ENCODE measurements at places on chromosomes 2 and 18.

DNA sequence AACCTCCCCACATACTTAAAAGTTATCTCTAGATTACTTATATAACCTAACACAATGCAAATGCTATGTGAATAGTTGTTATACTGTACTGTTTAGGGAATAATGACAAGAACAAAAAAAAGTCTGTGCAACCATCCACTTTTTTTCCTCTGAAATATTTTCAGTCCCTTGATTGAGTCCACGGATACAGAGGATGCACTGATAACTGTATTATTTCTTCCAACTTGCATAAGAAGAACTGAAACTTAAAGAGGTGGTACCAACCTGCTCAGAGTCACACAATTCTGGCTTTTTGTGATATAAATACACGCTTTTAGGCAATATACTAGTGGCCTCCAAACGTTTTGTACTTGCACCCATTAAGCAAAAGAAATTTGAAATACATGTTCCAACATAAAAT, 1.4 kb downstream of the SMC6 start:
- no peak for DNase-seq
- peaks cover 14% of the 10 kb centered on the region for H3K4me1 ChIP-seq
- H3K4me3 ChIP-seq = peak overlapping the region; percentile 74
- H3K36me3 ChIP-seq = no peaks in the 10 kb centered on the region

DNA sequence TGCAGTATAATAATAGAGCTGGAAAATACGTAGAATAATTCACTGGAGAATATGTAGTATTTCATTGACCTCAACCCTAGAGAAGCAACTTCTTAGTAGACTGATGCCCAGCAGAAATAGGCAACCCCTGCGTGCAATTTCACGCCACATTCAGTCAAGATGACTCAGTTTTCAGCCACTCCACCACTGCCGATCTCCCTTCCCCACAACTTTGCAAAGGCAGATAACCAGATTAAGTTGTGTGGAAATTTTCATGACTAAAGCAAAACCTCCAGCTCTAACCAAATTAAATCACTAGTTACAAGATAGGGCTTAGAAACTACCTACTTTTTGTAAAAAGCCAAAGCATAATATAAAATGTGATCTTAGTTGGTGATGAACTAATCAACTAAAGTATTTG, 63.3 kb upstream of the STK17B start:
- DNase-seq = no peak
- peak overlapping the region; percentile 73 for H3K27ac ChIP-seq
- no peaks in the 10 kb centered on the region for H3K36me3 ChIP-seq

DNA sequence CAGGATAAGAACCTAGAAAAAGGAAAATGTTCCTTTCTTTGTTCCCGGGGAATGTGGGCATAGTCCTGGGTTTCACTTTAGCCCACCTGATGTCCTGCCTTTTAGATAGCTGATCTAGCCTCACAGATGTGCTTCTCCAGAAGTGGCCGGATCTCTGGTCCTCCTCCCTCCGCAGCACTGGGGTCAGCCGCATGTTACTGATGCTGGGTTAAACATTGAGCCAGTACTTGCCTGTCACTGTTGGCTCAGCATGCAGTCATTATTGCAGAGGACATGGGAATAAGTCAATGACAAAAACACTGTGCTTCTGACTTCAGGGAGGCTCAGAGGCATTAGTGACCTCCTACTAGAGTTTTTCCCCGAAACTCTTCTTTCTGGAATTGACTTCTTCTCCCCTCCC, 27.6 kb downstream of the NCK2 start:
- no peak overlapping the region for H3K27ac ChIP-seq
- no peaks in the 10 kb centered on the region for H3K27me3 ChIP-seq
- peaks cover 19% of the 10 kb centered on the region for H3K4me1 ChIP-seq
- no peak overlapping the region for H3K4me3 ChIP-seq
- no peak for DNase-seq

DNA sequence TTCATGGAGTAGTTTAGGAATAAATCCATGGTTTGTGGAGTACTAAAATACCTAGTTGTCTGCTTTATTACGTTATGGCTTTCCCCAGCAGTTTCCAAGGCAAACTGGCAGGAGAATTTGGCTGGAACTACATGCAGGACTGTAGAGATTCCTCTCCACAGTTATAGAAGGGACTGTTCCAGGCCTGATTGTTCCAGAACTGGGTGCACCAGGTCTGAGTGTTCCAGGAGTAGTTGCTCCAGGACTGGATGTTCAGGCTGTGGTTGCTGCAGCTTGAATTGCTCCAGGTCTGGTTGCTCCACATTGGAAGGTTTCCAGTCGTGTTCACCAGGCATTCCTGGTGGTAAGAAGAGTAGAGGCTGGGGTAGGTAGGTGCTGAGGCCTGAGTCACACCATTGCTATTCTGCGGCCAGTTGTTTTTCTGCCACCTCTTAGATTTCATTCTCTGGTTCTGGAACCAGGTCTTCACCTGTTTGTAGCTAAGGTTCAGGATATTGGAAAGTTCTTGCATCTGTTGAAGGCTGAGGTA, 28.1 kb downstream of the SGPP2 start:
- no peak for DNase-seq
- H3K4me1 ChIP-seq = peaks cover 6% of the 10 kb centered on the region
- H3K27me3 ChIP-seq = no peaks in the 10 kb centered on the region
- H3K36me3 ChIP-seq = no peaks in the 10 kb centered on the region
- no peak overlapping the region for H3K4me3 ChIP-seq
- H3K27ac ChIP-seq = no peak overlapping the region

DNA sequence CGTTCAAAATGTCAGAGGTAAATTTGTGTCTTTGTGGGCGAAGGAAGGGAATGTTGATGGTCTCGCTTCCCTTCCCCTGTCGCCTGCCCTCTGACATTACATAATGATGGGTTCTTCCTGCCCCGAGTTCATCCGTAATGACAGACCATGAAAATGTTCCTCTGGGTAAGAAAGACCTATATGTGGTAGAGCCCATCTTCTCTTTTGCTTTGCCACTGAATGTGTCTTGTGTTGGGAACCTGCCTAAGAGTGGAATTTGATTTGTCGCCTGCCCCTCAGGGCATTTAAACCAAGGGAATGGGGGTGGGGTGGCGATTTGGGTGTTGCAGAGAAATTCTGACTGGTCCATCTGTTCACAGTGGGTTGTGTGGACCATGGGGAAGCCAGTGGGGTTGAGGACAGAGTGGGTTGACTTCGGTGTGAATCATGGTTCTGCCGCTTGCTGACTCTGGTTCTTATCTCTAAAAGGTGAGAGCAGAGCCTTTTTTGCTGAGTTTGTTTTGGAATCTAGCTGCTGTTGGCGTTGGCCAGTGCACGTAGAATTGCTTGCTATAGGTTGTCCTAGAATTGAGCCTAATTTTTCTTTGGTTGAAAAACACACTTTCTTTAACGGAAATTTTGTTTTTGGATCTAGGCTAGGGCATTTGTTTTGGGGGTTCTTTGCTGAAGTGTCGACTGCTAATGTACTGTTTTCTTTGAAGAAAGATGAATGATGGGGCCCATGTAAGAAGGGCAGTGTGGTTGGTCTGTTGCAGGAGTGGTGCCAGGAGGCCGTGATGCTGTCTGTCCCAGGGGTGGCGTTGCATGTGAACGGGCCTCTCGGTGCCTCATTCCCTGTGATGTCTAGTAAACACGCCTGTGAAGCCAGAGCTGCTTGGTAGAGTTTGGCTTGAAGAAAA, 1.3 kb downstream of the INPP4A start:
- peak overlapping the region; percentile 80 for H3K4me3 ChIP-seq
- no peaks in the 10 kb centered on the region for H3K27me3 ChIP-seq
- peak overlapping the region; percentile 63 for H3K27ac ChIP-seq
- no peaks in the 10 kb centered on the region for H3K36me3 ChIP-seq
- H3K4me1 ChIP-seq = peaks cover 48% of the 10 kb centered on the region

- DNase-seq = no peak
- H3K27me3 ChIP-seq = no peaks in the 10 kb centered on the region
- no peak overlapping the region for H3K4me3 ChIP-seq
Observed at GRCh38 chr2:67904566-67904965, 158.2 kb downstream of the C1D start.

Data from esophagus squamous epithelium (tissue), 5 donors.